GM19239 (cell line): ENCODE measurements at places on chromosomes 3 and 15.

DNA sequence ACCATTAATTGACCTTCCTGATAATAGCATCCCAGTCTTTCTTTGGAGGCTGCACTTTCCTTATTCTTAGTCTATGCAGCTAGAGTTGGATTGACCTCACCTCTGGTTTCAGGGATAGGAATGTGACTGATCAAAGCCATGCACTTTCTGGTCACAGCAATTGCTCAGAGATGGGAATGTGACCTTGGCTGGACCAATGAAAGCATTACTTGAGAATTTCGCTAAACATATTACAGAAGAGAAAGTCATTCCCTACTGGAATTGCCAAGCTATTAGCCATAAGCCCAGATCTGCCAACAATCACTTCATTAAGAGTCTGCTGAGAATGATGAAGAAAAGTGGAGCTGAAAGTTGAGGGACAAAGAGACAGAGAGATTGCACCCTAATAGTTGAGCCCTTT lies 32.7 kb downstream of the RTP1 start:
- DNase-seq, result no peak

- DNase-seq, result peak; percentile 63
Observed at GRCh38 chr15:101242160-101242998, 9.5 kb downstream of the CHSY1 start.

DNA sequence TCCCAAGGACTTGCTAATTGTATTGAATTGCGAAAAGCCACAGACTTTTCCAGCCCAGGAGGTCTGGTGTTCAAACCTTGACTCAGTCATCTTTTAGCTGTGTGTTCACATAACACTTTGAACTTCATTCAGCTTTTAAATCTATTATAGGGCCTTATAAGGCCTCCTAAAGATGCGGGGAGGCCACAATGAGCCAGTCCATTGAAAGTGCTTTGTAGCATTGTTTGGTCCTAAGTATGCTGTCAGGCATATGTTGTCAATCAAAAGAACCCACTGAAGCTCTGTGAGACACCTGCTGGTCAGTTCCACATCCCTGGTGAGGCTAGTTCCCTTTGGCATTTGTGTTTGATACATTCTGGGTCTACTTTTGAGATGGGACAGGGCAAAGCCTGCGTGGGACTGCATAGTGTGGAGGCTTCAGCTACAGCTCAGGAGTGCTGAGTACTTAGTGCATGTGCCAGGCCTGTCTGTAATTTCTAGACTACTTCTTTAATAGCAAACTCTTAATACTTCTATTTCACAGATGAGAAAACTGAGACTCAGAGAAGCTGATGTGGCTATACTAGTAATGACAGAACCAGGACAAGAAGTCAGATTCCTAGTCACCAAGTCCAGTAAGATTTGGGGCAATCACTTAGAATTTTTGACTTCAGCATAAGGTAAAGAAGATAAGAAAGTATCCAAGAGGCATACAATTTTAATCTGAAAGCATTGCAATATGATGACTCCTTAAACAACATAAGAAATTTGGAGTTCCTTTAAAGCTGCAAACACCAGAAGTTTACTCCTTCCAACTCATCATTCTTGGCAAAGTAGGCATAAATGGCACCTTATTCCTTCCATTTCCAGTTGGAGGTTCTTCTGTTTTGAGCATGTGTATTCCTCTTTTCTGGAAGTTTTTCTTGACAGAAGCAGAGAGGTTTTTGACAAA lies 213.0 kb downstream of the PDCD6IP start:
- DNase-seq, result no peak

DNA sequence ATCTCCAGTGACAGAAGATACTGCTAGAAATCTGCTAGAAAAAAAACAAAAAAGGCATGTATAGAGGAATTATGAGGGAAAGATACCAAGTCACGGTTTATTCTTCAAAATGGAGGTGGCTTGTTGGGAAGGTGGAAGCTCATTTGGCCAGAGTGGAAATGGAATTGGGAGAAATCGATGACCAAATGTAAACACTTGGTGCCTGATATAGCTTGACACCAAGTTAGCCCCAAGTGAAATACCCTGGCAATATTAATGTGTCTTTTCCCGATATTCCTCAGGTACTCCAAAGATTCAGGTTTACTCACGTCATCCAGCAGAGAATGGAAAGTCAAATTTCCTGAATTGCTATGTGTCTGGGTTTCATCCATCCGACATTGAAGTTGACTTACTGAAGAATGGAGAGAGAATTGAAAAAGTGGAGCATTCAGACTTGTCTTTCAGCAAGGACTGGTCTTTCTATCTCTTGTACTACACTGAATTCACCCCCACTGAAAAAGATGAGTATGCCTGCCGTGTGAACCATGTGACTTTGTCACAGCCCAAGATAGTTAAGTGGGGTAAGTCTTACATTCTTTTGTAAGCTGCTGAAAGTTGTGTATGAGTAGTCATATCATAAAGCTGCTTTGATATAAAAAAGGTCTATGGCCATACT lies 4.0 kb downstream of the B2M start:
- no peak for DNase-seq

DNA sequence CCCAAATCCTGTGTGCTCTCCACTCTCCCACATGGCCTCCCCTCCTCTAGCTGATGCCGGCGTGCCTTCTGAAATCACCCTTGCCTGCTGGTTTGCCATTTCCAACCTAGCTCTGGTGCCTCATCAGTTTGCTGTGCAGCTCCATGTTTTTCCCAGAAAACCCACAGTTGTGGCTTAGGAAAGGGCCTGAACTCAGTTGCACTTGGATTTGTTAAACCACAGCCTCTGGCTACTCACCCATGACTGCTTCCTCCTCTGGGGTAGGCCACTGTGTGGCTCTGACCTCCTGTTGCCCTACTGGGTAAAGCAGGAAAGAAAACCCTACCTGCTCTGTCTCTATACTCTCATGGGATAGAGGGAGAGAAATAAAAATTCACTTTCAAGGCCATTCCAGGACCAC lies 97.3 kb downstream of the DAPK2 start:
- DNase-seq, result no peak

DNA sequence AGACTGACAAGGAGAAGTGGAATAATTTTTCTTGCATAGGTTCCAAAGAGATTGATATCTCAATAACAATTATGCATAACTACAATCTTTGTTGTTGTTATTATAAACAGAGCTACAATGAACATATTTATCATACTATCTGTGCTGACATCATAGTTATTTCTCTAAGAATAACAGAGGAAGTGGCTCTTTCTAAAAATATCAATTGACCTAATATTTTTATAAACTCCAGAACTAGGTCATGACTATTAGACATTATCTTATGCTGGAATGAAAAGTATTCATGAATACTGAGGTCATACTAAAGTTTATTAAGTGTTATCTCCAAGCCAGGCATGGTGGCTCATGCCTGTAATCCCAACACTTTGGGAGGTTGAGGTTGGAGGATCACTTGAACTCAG lies 114.1 kb downstream of the DCLK3 start:
- no peak for DNase-seq

- DNase-seq, result no peak
Observed at GRCh38 chr15:72135719-72136118, 17.5 kb downstream of the SENP8 start.

DNA sequence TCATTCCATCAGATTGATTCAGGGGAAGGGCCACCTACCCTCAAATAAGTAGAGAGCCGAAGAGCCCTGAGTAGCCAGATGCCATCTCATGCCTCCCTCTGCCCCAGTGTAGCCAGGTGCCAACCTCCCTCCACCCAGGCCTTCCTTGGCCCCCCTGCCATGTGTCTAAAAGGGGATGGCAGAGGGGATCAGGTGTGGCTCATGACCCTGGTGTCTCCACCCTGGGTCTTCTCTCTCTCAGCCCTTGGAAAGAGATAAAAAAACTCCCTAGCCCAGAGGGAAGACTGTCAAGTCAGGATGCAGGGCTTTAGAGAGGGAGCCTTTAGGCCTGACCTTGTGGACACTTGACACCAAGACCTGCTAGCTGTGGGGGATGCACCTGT lies 5.2 kb downstream of the GRM2 start:
- peak; percentile 2 for DNase-seq

DNA sequence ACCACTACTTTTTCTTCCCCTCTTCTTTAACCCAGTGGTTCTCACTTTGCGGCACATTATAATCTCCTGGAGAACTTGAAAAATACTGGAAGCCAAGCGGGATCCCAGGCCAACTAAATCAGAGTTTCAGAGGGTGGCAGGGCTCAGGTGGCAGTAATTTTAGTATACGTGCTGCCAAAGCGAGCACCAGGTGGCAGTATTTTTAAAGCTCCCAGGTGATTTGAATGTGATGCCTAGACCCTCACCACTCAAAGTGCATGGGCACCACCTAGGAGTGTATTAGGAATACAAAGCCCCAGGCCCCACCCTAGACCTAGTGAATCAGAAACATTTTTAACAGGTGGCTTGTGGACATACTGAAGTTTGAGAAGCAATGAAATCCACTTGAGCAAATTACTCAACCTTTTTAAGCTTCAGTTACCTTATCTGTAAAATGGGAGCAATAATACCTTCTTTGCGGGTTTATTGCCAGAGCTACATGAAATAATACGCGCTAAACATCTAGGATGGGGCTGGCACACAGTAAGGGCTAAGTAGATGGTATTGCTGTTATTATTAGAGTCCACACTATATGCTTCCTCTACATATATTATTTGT lies 8.3 kb downstream of the B3GALNT1 start:
- DNase-seq, result no peak

- no peak for DNase-seq
Observed at GRCh38 chr3:48338635-48339034, 5.2 kb upstream of the SPINK8 start.

DNA sequence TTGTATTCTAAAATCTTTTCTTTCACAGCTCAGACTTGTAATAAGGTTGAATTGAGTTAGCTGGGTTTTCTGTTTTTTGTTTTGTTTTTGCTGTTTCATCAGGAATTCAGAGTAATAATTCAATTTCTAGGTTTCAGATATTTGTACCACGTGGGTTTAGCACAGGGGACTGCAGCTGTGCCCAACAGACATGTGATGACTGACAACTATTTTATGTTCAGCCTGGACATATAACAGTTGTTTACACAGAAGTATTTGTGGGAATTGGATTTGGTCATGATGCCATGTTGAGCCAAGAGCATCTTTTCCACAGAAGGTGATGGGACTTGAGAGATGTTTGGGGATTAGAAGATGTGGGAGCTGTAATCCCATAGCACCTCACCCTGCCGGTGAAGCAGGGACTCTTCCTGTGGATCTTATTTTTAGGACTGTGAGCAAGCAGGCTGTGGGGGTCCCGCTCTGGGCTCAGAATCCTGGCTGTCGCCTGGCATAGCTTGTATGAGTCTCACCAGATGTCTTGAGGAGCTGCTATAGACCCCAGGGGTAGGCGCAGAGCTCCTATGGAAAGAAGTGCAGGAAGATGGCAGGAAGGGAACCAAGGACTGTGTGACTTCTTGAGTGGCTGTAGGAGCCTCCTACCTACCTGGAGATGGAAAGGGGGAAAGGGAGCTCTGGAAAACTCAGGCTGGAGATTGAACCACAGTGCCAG lies 23.7 kb downstream of the PXYLP1 start:
- DNase-seq, result no peak

DNA sequence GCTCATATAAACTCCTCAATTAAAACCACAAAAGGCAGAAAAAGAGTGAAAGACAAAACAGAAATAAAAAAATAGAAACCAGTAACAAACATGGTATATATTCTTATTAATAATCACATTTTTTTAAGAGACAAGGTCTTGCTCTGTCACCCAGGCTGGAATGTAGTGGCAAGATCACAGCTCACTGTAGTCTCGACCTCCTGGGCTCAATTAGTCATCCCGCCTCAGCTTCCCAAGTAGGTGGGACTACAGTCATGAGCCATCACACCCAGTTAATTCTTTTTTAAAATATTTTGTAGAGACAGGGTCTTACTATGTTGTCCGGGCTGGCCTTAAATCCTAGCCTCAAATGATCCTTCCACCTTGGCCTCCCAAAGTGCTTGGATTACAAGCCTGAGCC lies 37.1 kb downstream of the FAM240A start:
- DNase-seq, result no peak

DNA sequence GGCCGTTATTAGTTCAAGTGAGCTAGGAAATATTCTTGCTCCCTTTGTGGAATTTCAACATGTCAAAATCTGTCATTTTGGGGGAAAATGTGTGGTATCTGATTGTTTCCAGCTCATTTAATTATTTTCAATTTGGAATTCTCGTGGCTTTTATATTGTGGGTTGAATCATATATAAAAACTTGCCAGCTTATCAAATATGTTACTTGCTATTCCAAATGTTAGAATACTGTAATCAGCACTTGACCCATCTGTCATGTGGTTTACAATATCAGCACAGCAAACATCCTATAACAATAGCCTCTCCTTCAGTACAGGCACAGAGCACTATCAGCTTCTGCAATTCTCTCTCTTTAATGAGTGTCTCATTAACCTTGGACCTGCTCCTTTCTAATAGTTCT lies 130.2 kb upstream of the FEZF2 start:
- DNase-seq, result no peak

- DNase-seq, result no peak
Observed at GRCh38 chr3:62672988-62673313, 202.3 kb downstream of the CADPS start.

DNA sequence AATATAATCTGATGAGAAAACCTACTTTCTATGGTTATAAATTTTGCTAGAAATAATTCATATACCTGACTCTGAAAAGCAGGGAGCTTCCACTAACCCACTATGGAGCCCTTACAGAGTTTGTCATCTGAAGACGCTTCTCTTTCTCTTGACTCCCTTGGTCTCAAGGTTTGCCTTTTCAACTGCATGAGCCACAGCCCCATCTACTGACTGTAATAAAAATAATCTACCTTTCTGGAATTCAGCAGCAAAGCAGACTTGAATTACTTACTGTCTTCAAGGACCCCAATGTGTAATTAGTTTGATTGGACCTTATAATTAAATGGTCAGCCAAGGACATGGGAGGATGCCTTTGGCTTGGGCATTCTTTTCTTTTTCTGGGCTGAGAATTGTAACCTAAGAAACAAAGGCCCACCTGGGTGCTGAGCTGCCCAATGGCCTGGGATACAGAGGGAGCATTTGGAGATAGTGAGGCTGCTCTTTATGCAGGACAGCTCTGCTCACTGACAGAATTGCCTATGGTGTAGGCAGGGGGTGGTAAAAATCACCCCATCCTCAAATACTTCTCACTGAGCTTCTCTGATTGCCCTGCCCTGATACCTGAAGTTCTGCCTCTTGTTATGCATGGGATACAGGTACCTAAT lies 178.6 kb upstream of the TRIM42 start:
- no peak for DNase-seq

DNA sequence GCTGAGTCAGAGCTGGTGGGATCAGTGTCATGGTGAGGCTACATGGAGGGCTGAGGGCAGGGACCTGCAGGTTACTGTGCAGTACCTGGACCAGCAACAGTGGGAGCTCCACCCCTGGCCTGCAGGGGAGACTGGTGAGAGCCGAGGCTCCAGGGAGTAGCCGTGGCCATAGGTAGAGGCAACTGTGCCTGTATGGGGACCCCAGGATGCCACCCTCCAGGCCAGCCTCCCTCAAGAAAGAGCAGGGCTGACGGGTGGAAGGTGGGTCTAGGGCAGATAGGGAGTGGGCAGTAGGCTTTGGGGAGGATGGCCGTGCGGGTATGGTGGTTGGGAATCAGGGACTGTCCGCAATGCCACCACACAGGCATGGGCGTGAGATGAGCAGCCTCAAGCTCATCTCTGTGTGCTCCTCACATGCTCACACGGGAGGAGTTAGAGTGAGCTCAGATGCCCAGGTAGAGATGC lies 35.5 kb downstream of the FBLN2 start:
- no peak for DNase-seq
